ENCODE measurements at places on chromosomes 6 and 20.
A peak's percentile ranks its signal among the peaks of the same experiment; 100 is the strongest.

GRCh38 chr20:33211817-33212424 lies 5.2 kb upstream of the BPIFA3 start:
- DNase-seq: peak; percentile 86

DNA sequence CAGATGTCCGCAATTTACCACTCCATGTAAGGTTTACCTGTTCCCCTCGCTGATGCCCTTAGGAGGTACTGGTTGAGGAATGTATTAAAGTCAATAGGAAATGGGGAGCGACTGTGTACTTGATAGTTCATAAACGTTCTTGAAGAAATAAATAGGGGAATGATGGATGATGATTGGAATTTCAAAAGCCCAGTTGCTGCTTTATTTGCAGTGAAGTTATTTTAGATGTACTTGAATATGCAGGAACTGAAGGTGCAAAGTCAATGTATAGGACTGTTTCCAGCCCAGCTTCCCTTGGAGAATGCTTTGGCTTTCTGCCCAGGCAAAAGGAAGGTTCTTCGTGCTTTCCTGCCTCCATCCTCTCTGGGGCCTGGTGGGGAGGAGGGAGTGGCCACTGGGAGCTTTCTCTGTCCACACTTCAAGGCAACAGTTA lies 19.8 kb downstream of the ADGRF5 start:
- DNase-seq: no peak

- DNase-seq: peak; percentile 87
Observed at GRCh38 chr20:50580016-50580747, 70.0 kb downstream of the PTPN1 start.

DNA sequence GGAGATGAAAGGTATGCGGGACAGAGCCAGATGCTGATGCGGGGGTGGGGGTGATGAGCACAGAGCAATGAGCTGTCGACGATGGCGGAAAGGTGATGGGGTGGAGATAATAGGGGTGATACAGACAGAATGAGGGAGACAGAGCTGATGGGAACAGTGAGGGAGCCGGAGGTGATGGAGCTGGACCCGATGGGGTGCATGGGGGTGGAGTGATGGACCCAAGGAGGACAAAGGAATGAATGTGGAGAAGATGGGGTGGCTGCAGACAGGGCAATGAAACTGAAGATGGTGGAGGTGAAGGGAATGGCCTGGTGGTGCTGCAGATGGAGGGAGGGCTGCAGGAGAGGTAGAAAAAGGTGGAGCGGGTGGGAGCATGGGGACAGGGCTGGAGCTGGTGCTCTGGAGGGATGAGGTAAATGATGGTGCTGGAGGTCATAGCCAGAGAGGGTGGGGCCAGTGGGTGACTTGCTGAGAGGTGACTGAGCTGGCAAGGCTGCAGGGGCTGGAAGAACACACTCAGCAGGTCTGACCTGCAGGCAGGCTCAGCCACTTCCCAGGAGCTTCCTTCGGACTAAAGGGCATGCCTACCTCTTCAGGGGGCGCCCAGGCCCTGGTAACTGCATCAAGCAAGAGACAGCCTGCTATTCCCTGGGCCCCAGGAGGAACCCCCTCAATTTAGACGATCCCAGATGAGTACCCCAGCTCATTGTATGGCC lies 6.0 kb upstream of the FOXS1 start:
- DNase-seq: no peak

DNA sequence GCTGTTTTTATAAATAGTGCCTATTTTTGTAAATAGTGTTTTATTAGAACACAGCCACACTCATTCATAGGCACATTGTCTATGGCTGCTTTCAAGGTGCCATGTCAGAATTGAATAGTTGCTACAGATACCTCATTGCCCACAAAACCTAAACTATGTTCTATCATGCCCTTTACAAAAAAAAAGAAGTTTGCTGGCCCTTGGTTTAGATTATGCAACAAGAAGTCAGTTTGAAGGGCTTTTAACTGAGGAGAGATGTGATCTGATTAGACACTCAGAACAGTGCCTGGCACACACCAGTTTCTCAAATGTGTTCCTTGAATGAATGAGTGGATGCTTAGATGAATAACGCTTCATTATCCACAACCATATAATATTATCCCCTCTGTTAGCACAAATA lies 366.1 kb downstream of the MAFB start:
- DNase-seq: no peak

DNA sequence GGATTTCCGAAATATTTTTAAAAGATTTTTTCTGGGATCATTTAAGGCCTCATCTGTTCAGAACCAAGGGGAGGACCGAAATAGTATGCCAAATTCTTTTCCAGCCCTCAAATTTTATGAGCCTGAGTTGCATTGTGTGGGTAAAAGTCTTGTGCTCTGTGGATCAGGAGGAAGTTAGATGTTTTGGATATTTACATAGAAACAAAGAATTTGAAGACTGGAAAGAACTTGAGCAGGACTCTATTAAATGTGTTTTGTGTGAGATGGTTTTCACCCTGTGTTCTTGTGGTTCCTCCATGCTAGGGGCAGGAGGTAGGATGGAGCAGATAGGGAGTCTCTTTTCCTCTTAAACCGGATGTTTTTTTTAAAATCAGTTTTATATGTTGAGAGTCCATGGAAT lies 329.1 kb downstream of the LAMA2 start:
- no peak for DNase-seq

GRCh38 chr6:46236752-46237151 lies 66.0 kb upstream of the ENPP5 start:
- DNase-seq: no peak

DNA sequence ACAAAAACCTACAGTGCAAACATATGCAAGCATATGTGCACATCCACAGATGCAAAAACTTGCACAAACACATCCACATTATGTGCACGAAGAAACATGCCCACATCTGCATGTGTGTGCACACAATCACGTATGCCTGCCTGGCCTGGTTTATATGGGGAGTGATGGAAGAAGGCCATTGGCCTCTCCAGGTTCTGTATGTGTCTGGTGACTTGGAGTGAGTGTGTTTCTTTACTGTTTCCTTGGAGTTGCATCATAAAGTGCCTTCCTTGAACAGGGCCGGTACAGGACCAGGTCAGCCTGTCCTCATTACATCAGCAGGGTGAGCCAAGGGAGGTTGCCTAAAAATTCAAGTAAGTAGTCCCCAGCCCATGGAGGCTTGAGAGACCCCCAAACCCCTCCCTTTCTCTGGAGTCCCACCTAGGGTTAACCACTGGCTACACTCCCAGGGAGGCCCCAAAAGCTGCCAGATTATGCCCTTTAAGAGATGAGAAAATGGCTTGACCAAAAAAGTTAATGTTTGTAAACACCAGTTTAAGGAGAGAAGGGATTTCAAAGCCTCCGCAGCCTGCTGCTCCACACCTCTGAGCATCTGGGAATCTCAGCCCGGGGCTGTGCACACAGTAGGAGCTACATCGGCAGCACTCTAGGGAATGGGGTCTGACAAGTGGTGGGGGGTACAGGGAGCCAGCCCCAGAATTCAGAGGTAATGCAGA lies 140.8 kb downstream of the VEGFA start:
- DNase-seq: no peak

DNA sequence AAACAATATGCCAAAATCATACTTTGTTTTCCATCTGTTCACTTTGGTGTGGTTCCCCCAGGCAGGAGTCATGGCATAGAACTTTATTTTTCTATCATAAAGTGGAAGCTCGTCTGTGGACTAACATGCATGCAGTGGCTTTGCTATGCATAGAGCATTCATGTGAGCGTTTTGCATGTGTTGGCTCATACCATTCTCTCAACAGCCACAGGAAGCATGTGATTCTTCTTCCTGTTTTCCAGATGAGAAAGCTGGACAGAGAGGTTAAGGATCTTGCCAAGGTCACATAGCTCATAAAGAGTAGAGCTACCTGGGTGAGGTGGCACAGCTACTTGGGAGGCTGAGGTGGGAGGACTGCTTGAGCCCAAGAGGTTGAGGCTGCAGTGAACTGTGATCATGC lies 123.4 kb upstream of the HDGFL1 start:
- no peak for DNase-seq

DNA sequence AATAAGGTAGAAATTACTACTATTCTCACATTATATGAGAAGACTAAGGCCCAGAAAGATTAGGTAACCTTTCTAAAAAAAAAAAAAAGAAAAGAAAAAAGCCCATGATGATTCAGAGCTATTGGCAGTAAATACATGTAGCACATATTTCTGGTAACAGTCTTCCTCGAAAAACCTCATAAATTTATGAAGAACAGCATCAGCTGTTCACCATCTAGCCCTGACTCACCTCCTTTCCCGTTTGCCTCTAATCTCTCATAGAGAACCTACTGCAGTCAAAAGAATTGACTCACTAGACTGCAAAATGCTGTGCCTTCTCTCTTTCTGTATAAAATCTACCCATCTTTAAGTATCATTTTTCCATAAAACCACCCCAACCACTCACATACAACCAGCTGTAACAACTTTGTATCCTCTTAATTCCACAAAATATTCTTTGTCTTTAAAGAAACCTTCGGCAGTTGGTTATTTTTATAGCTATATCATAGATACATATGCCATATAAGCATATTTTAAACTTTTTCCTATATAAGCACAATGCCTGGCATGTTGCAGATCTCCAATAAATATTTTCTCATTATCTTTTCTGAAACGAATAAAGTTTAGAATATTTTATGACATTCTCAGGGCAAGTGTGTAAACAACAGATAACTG lies 152.7 kb upstream of the ENPP5 start:
- DNase-seq: no peak

DNA sequence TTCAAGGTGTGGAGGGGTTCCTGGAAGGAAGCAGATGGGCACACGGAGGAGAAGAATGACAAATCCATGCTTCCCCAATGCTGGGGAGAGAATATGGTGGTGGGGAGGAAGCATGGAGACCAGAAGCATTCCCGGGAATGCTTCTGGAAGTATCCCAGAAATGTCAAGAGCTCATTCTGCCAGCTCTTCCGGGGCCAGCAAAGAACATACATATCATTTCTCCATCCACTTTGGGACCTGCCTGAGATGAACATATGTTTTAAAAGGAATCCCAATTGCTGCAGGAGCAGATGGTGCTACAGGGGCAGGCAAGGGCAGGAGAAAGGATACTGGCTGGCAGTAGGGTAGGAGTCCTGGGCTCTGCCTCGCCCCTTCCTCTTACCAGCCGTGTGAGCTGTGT lies 37.9 kb upstream of the CCDC167 start:
- DNase-seq: no peak

DNA sequence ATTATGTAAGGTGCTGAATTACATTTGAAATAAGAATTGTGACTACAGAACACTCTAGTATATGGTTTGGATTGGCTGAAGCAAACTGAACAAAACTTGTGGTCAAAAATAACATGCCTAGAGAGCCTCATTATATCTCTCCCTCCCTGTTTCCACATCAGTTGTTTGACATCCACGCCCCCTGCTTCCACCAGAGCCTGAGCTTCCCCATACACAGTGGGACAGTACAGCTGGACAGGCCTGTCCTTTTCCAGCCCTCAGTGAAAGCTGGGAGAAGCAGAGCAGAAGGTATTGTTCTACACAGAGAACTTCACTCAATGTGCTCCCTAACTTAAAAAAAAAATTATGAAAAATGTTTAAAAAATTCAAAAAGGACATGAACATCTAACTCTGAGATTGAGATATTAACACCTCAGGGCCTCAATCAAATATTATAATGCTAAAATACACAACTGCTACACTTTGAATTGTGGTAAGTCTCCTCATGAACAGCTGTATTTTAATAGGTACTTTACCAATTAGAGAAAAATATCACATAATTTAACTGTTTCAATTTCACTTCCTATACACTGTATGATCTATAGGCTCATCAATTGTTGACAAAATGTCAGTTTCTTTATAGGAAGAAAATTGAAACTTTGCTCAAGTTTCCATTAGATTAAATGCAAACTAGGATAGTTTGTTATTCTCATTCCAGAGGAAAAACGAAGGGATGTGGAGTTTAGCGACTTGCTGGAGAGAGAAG lies 44.9 kb upstream of the SCML4 start:
- no peak for DNase-seq

GRCh38 chr6:162123797-162124196 lies 603.8 kb downstream of the PRKN start:
- peak; percentile 21 for DNase-seq

GRCh38 chr6:105791583-105792318 lies 294.4 kb upstream of the PRDM1 start:
- no peak for DNase-seq

DNA sequence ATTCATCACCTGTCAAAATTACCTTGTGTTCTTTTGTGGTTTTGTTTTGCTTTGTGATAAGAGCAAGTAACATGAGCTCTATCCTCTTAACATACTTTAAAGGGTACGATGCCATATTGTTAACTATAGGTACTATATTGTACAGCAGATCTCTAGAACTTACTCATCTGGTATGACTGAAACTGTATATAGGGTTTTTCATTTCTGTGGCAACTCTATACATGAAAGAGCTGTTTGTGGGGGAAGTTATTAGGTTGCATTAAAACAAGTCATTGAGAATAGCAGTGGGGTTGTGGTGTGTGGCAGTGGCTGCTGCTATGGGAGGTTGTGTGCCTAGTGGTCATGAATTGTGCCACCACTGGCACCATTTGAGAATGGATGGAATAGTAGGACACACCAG lies 268.4 kb downstream of the KCNQ5 start:
- DNase-seq: no peak

DNA sequence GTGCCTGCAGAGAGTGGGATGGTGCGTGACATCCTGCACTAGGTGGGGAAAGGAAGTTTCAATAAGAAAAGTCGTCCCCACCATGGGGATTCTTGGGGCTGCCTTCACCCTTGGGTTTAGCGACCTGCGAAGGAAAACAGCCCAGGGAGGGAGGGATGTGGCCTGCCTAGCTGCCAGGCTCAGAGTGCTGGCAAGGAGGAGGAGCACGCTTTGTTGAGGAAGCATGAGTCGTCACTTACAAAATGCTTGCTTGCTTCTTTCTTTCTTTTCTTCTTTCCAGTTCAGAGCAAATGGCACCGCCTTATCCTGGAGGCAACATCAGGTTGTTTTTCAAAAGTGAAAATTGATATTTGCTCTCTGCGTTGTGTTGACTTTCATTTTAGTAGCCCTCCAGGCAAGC lies 123.2 kb downstream of the TFAP2C start:
- no peak for DNase-seq

DNA sequence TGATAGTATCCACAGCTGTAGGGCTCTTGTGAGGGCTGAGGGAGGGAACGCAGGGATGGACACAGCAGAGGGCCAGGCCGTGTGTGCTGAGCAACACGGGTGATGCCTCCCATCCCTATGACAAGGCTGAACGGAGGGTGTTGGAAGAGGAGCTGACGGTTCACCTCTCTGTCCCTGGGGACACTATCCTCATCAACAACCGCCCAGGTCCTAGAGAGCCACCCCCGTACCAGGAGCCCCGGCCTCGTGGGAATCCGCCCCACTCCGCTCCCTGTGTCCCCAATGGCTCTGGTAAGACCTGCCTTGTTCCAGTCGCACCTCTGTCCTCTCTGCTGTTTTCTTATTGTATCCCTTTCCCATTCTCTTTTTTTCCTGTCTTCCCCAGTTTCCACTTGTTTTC lies 10.1 kb downstream of the DDR1 start:
- DNase-seq: no peak

- DNase-seq: no peak
Observed at GRCh38 chr6:95601133-95601532, 23.8 kb downstream of the MANEA start.
